ENCODE measurements at places on chromosomes 5 and 9.
A peak's percentile ranks its signal among the peaks of the same experiment; 100 is the strongest.

GRCh38 chr9:90423661-90424193 lies 218.9 kb downstream of the DIRAS2 start:
- DNase-seq, result no peak

DNA sequence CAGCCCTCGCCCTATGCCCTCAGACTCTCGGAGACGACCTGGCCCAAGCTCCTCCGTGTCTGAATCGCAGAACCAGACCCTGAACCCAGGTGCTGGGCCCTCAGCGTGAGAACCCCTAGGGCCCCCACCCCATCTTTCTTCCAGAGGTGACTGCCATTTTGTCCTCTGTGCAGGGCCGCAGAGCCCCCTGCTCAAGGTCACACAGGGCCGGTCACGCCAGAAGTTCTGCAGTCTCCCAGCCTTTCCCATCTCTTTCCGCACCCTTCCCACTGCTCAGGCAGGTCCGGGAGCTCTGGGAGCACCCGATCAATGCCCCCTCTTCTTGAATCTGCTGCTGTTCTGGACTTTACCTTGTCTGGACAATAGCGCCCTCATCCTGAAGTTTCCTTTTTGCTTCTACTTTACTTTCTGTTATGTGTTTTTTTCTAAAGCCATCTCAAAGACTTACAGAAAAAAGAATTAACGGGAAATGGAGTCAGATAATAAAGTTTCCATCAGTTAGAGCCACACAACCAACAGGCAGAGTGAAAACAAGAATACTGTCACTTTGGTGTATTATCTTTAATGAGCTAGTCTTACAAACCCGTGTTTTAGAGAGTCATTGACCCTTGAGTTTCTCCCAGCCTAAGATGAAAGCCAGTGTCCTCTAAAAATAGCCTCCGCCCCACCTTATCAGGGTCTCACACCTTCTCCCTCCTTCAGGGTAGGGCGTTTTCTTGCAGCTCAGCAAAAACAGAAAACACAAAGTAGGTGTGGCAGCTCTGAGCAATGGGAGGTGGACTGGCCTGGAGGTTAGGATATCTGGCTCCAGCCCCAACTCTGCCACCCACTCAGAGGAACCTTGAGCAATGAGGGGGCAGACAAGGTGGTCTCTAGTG lies 1.8 kb downstream of the TMOD1 start:
- DNase-seq, result no peak

DNA sequence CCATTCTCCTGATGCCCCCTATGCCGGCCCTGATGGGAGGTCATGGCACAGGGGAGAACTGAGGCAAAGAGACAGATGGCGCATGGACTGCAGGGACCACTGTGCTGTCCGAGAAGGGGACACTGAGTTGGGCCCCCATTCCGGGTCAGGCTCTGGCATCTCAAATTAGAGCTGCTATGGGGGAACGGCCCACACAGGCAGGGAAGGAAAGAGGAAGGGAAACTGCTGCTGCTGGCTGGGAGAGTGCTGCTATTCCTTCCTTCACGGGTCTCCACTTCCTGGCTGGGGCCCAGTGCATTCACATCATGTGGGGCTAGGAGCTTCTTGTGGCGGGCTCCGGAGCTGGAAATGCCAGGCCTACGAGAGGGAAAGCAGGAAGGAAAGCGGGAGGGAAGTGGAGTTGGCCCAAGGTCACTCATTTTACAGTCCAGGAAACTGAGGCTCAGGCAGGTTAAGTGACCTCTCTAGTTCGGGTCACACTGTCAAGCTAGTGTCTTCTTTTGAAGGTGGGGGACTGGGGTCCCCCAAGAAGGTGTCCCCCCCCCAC lies 1.3 kb upstream of the CARD19 start:
- DNase-seq, result peak; percentile 87

GRCh38 chr5:169772688-169773087 lies 135.6 kb downstream of the DOCK2 start:
- DNase-seq, result no peak

- no peak for DNase-seq
These were observed 24.8 kb downstream of the GKAP1 start for GRCh38 chr9:83792746-83793145.

DNA sequence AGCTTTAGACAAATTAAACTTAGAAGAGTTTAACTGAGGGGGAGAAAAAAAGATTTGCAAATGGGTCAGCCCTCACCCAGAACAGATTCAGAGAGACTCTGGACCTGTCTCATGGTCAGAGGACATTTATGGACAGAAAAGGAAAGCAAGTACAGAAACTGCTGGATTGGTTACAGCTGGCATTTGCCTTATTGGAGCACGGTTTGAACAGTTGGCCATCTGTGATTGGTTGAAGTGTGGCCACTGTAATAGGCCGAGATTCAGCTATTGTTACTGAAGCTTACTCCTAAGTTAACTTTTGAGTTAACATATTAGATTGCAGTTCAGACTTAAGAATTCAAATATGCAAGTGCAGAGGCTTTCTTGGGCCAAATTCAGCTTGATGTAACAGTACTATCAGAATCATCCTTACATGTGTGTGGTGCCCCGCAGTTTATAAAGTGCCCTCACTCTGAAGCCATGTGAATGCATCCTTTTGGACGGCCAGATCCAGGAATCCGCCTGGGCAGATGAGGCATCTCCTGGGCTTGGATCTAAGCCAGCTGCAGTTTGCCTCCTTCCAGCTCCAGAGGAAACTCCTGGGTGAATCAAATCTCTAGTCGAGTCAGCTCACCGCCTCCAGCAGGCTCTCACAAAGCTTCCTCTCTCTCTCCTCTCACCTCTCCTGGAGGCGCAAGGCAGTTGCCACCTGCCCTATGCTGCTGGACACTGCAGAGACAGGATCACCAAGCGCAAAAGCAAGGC lies 165.2 kb downstream of the ADAMTS12 start:
- no peak for DNase-seq

DNA sequence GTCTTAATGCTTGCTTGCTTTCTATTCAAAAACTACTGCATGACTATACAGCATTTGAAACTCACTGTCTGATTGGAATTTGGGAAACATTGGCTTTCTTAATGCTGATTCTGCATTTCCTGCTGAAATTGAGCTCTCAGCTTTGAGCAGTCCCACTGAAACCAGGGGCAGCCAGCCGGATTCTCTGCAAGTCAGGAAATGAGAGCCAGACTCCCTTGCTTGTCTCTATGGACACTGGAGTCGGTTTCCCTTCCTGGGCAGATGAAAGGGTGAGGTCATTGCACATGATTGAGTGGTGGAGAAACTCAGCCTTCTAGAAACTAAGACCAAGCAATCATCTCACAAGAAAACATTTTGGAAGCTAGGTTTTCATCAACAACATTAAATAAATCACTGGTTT lies 119.7 kb upstream of the SPATA31C2 start:
- DNase-seq, result no peak

GRCh38 chr5:80147119-80147815 lies 108.6 kb downstream of the SERINC5 start:
- no peak for DNase-seq

- DNase-seq, result no peak
These were observed 150.3 kb downstream of the UNC13B start for GRCh38 chr9:35311891-35312639.

Data from posterior vena cava (tissue), 2 donors.